ENCODE measurements at places on chromosomes 6 and 20.

DNA sequence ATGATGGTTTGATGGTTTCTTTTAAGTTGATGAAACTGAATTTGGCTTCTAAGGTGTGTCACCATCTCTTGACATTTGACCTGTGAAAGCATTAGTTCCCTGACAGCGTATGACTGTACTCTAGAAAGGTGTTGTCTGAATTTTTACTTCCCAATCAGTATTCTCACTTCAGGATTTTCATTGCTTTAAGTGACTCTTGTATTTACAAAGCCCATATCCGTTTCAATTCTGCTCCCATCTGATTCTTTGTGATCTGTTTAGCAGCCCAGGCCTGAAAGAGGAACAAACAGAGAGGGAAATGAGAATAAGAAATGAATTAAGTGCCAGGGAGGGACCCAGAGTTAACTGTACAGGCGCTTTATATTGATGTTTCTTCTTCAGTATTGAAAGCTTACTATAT, 73.7 kb downstream of the FARS2 start:
- DNase-seq = no peak

- no peak for DNase-seq
These were observed 78.1 kb downstream of the PRDM1 start for GRCh38 chr6:106163966-106164877.

DNA sequence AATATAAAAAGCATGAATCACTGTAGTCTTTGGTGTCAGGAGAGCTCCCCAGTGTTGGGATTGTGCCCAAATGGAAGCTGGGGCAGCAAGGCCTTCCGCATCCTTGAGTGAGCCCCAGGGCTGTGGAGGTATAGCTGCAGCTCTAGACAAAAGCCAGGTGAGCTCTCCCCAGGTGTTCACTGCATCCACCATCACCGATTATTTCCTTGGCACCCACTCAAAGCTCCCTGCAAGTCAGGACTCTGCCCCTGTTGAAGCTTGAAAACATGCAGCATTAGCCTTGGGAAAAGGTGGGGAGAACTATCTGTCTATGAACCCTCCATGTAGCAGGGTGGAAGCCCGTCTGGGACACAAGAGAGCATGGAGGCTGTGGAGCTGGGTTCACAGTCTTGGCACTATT, 228.8 kb downstream of the BMP7 start:
- DNase-seq = no peak

GRCh38 chr6:147033267-147033666, 170.9 kb upstream of the STXBP5 start:
- no peak for DNase-seq

DNA sequence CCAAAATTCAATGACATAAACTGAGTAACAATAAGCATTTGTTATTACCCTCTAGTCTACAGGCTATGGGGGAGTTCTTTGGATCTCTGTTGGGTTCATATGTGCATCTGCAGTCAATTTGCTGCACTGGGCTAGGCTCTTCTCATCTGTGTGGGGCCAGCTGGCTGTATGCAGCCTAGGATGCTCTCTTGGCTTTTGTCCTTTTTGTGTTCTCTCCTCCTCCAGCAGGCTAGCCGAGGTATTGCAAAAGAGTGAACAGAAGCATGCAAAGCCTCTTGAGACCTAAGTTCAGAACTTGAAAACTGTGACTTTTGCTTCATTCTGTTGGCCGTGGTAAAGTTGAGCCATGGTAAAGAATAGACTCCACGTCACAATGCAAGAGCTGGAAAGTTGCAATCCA, 62.8 kb upstream of the FOXO3 start:
- no peak for DNase-seq

- no peak for DNase-seq
These were observed 6.2 kb downstream of the SNTA1 start for GRCh38 chr20:33437141-33437911.

GRCh38 chr6:456887-457286, 65.3 kb downstream of the IRF4 start:
- DNase-seq = no peak

DNA sequence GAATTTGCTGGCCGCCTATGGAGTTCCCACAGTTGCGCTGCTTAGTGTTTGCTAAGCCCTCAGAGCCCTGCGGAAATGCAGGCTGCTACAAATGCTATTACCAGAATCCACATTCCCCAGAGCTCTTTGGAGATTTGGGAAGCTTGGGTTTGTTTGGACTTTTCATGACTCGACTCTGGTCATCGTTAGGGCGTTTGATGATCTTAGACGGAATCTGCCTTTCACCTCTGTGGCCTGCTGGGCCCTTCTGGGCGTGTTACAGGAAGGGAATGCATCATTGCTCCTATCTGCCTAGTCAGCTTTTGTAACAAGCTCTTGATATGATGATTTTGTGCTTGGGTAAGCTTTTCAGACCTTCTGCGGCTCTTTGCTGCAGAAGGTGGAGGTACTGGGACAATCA, 50.8 kb downstream of the EYA2 start:
- DNase-seq = no peak

- DNase-seq = no peak
These were observed 49.7 kb upstream of the TSHZ2 start for GRCh38 chr20:52922436-52922835.

DNA sequence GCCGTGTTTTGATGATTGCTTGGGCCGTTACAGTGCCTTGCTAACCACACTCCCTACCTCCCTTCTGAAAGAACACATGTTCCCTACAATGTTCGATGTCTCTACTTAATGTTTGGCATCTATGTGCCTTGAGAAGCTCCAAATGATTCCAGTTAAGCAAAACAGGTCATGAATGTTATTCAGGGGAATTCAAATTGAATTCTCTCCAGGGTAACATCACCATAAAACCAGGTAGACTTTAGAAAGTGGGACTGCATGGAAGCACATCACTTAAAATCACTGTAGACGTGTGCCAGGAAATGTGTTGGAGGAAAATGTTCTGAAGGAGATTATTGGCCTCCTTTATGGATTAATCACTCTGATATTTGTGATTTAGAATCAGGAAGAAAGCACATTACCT, 128.1 kb downstream of the ADAT2 start:
- DNase-seq = no peak

DNA sequence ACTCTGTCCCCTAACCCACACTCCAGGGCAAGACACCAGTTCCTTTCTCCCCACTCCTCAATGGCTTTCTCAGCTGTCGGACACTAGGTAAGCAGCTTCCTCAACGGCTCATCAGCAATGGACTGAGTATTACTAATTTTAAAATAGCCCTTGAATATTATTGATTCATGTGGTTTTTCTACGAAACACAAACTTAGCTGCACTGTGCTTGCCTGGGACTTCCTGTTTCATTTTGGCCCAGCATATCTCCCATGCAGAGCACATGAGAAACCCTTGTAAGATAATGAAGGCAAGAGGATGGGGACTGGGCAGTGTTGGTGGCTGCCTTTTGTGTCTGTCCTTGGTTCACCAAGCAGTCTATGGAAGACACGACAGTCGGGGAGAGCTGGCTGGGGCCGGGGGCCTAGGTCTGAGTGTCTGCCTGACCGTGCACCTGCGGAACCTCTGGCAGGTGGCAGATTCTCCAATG, 48.9 kb downstream of the RNASET2 start:
- no peak for DNase-seq

- DNase-seq = no peak
These were observed 44.1 kb downstream of the SNX9 start for GRCh38 chr6:157867155-157867559.

DNA sequence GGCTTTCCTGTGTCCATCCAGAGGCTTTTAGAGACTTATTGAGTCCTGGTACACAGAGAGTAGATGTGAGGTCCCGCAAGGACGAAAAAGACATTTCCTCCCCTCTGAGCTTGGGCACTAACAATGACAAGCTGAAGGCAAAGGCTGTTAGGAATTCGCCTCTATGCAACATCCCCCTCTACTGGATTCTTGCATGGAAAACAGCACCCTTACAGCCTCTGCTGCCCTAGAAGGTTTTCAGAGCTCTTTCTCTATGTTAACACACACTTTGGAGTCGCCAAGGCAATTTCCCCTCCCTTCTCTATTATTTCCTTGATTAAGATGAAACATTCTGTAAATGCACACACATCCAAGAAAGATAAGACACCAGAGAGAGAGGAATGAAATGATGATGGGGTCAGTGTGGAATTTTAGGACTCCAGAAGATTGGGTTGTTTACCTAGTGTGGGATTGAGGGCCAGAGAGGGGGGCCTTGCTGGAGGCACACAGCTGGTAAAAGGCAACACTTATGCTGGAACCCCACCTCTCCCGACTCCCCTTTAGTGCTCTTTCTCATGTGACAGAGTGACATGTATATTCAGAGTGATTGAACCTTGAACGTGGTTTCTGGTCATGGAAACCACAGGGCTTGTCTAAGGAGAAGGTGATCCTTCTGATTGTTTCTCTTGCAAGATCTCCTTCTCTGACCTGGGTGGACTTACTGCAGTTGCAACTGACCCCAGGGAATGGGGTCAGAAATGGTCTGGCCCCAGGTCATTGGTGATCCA, 300.7 kb downstream of the CLIC5 start:
- peak; percentile 5 for DNase-seq

GRCh38 chr6:118787724-118788423, 106.1 kb upstream of the ASF1A start:
- no peak for DNase-seq

- no peak for DNase-seq
These were observed 235.5 kb downstream of the SAMD5 start for GRCh38 chr6:147744012-147744411.

DNA sequence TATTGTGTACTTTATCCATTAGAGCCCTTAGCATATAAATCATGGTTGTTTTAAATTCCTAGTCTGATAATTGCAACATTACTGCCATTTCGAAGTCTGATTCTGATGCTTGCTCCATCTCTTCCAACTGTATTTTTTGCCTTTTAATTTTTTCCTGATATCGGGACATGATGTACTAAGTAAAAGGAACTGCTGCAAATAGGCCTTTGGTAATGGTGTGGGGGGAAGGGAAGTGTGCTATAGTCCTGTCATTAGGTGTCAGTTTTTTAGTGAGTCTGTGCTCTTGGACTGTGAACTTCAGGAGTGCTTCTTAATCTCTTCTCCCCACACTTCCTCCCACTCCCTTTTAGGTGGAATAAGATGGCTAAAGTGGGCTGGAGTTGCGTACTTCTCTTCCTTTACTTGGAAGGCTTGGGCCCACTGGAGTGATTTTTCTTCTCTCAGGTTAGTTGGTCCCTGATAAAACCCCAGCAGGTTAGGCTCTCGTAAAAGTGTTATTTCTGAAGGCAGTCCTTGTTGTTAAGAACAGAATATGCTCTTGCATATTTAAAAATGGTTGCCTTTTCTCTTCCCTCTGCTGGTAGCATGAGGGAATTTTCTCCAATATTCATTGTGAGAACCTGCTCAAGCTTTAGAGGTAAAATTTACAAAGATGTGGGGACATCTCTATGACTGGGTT, 18.1 kb downstream of the STXBP5 start:
- DNase-seq = no peak

GRCh38 chr6:54264581-54265272, 43.5 kb upstream of the TINAG start:
- no peak for DNase-seq

DNA sequence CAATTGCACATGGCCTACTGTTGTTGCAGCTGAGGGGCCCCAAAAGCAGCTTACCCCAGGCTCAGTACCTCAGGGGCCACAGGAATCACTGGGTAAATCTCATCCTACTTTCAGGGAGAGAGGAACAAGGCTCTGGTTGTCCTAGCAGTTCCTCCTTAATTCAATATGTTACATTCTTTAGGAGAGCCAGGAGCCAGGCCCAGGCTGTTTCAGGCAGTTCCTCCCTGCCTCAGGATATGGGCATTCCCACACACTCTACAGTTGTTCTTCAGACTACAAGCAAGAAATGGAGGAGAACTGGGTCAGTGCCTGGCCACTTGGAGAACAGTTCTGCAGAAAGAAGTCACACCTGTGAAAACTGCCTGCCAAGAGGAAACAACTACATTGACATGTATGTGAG, 9.6 kb upstream of the BTN3A2 start:
- DNase-seq = no peak

GRCh38 chr20:2837221-2837960, 3.1 kb downstream of the PCED1A start:
- DNase-seq = no peak

GRCh38 chr6:168469521-168469920, 28.5 kb downstream of the SMOC2 start:
- no peak for DNase-seq

- DNase-seq = no peak
These were observed 260.0 kb downstream of the ERMARD start for GRCh38 chr6:170011204-170012036.

- DNase-seq = no peak
These were observed 128.0 kb upstream of the MCHR2 start for GRCh38 chr6:100121854-100122609.

DNA sequence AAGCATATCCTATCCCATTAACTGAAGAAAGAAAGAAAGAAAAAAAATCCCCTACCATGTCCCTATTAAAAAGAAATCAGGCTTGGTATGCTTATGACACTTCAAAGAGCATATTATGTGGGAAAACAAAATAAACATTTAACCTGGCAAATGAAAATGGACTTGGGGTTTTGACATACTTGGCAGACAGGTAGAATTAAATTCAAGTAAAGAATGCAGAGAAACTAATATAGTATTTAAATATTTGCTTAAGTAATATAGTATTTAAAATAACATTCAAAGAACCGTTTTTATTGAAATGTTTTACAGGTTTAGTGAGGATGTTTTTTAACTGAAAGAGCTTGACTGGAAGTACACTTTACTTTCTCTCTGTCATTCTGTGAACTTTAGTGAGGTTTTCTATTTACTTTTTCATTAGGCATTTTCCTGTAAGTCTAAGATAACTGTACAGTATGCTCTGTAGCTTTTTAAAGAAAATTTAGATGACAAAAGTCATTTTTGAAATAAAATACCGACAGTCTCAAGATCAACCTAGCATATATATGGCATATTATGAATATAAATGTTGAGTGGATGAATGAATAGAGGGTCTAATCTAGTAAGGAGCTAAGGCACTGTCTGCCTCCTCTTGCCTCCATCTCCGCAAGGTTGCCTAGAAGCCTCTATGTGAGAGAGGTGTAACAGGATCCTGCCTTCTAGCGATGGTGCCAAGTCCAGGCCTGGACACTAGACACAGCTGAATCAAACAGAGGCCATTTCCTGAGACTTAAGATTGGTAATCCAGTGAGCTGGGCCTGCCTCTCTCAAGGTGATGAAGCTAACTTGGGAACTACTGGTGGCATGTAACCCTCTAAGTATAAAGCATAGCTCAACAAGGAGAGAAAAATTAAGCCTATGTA, 344.4 kb upstream of the RUNX2 start:
- no peak for DNase-seq

DNA sequence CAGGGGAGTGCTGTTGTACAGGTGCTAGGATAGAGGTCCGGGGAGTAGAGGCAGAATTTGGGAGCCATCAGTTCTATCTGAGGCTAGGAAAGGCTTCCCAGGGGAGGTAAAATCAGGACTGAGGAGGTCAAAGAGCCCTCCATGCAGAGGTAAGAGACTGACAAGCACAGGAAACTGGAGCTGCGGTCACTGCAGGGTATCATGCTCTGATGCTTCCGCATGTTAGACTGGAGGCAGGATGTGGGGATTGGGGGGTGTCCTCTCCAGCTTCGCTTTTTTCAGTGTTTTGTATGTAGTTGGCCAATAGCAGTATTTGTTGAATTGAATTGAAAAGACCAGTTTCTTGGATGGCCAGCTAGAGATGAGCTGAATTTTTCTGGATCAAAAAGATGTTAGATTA, 87.8 kb downstream of the SLC22A3 start:
- no peak for DNase-seq
